ENCODE measurements at places on chromosomes 1 and 21. TPM values are rescaled to one million over a fixed set of nuclear protein-coding genes. Genes with fewer than 3 reads are reported as not detected.

Gene KCNK1
- 8.8 TPM for polyA plus RNA-seq

- no peak for DNase-seq
These were observed 148.1 kb upstream of the CTTNBP2NL start for GRCh38 chr1:112247961-112248360.

GRCh38 chr1:203101813-203102634 lies 16.2 kb upstream of the MYOG start:
- DNase-seq = no peak

Gene PLA2G2A
- polyA plus RNA-seq = 1,346 TPM

Gene LCE3E
- polyA plus RNA-seq = not detected

Gene FCN3
- 4.5 TPM for polyA plus RNA-seq

- DNase-seq = no peak
These were observed 19.5 kb downstream of the XKR8 start for GRCh38 chr1:27979151-27979858.

DNA sequence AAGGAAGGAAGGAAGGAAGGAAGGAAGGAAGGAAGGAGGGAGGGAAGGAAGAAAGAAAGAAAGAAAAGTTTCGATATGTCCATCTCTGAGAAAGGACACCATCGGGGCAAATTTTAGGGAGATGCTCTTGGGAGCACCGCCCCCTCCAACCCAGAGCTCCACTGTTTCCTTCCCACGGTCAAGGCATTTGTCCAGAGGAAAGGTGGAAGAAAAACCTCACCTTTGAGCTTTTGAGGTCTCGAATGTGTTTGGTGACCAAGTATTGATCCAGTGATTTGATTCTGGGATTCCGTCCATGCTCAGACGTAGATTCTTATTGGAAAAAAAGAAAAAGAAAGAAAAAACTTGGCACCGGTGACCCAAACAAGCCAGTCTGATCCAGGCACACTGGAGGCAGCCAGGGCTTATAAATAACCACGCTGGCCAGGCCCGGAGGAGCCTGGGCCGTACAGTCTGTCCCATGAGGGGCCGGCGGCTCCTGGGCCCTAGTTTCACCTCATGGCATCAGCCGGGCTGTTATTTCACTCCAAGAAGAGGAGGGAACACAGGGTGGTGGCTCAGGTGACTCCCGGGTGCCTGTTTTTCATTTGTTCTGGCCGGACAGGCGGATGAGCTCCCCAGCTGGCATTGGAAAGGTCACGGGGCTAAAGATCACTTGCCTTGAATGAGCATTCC lies 36.1 kb upstream of the SLC25A33 start:
- DNase-seq = no peak

GRCh38 chr1:247456914-247457639 lies 827 bp downstream of the OR2B11 start:
- DNase-seq = no peak

DNA sequence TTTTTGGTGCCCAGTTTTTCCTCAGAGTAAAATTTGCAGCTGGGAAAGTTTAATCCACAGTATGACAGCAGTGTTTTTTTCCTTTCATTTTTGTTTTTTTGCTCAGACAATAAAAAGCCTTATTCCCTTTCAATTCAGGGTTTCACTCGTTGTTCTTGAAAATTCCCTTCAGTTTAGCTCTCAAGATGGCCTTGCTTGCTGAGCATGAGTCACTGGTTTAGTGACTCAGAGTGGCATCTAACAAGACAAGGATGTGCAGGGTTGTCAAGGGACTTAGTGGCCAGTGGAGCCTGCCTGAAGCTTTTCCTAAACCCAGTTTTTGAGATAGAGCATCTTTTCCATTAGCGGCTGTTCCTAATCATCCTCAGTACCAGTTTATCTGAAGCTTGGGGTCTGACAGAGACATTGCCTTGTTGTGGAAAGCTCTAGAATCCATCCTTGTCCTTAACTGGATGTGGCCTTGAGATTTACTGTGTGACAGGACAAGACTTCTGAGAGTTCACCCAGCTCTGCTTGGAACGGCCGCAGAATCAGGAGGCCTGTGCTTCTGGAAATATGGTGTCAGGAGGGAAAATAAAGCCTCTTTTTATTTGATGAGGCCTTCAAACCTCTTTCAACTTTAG lies 48.4 kb upstream of the DNAJC6 start:
- DNase-seq = no peak

DNA sequence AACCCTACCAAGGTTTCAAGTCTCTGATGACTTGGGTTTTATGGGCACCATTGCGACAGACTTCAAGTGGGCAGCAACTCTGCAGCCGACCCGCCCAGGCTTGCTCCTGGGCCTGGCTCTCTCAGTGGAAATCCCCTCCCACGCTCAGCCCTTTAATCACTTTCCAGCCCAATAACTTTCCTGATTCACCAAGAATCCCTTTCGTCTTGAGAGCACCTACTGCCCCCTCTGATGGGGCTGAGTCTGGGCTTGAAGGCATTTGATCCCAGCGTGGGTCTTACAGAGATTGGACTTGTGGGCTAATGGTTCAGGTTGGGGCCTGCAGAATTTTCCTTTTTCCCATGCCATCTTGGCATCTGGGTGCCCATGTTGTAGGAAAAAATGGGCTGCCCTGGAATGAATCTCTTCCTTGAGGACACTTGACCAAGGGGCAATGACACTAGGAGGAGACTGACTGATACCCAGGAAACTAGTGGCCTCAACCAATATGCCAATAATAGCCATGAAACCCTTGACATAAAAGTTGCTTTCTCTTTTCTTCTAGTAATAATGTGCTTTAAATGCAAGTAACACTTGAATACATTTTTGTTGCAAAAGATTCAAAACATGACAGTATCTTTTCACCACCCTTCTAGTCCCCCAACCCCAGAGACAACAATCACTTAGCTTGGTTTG lies 7.8 kb upstream of the PHLDA3 start:
- no peak for DNase-seq

Gene ANKRD45
- 0.32 TPM for polyA plus RNA-seq

Gene PRKAA2
- 2.7 TPM for polyA plus RNA-seq

- DNase-seq = no peak
These were observed 389.7 kb downstream of the NCAM2 start for GRCh38 chr21:21387916-21388315.

DNA sequence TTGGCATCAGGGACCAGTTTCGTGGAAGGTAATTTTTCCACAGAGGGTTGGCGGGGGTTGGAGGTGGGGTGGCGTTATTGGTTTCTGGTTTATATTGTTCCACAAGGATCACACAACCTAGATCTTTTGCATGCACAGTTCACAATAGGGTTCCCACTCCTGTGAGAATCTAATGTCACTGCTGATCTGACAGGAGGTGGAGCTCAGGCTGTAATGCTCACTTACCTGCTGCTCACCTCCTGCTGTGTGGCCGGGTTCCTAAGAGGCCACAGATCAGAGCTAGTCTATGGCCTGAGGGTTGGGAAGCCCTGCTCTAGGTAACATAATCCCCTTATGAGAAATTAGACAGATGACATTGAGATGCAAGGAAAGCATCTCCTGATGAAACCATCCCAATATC lies 12.6 kb downstream of the GBP5 start:
- DNase-seq = no peak

DNA sequence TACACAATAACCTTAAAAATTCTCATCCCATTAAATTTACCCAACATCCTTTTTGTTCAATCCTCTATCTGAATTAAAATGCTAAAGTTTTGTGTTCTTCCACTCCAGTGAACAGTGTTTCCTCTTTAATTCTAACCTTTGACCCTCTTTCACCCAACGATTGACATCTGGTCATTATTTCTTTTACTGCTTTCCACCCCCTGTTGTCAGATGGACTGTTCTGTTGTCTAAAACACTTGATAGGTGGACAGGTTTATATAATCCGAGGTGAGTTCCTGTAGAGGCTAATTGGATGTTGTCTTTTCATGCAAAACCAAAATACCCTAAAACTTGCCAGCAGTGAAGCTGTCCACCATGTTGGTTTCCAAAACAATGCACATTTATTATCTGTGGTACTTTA lies 73.4 kb upstream of the SERTAD4 start:
- DNase-seq = no peak

Gene LRRC71
- polyA plus RNA-seq = not detected

Gene CLCNKB
- 0.10 TPM for polyA plus RNA-seq

DNA sequence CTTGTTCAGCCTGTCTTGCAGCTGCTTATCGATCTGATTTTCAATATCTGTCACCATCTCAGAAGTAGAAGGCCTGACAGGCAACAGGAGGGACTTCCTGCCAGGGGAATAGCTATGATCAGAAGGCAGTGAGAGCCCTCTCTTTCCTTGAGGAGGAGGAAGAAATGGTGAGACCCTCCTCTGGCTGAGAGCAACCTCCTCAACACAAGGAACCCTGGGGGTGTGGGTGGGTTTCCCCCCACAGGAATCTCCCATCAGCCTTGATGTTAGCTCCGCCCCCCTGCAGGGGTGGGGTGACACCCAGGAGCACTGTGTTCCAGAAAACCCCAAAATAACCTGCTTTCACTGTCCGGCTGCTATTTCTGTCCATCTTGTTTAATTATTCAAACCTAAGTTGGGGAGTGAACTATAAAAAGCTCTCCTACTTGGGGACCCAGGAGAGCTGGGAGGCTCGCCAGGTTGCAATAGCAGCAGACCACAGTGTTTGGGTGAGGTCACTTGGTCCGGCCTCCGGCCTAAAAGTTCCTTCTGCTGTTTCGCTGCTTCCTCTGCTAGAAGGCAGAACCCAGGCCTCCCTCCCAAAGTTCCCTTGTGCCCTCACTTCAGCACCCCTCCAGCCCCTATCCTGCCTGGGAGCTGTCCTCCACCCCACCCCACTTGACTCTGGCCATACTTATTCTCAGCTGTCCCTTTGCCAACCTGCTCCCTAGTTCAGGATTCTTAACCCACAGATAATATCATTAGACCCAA lies 7.8 kb upstream of the MEF2D start:
- no peak for DNase-seq

DNA sequence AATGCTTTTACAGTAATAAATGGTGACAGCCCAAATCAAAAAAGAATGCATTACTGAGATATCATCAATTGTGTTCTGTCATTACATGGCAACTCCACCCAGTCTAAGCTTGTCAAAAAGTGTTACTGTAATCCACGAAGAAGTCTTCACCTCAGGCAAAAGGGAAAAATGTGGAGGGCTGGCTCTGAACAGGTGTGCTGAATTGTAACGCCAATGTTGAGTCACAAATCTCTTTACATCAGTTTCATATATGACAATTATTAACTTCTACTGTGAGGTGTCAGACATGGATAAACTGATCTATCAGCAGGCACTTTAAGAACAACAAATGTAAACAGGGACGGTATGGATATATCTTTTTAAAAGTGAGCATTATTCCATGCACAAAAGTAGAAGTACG lies 98.5 kb upstream of the DMRTA2 start:
- DNase-seq = no peak

Gene TMEM240
- polyA plus RNA-seq = 31.0 TPM

- DNase-seq = no peak
These were observed 10.3 kb downstream of the CAP1 start for GRCh38 chr1:40050863-40051262.

- peak; percentile 94 for DNase-seq
These were observed at the start of gene OLFML3 for GRCh38 chr1:113978863-113979702. Gene OLFML3 (plus strand): TSS chr1:113979474. CDS start chr1:113979517, 43 bp downstream.

DNA sequence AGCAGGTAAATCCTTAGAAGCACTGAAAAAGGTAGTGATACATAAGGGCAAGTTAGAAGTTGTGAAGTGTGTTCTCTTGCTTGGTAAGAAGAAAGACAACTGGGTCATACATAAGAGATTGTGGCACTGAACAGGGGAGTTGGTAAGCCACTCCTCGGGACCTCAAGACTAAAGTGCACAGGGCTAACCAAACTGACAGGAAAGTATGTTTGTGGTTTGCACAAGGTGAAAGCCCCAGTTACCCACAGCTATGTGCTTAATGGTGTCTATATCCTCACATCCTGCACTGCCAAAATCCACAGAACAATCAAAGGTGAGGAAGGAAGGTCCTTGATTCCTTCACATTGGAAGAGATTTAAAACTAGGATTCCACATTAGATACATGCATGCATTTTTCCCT lies 276.5 kb downstream of the DNM3 start:
- DNase-seq = no peak

Gene UBXN10
- 3.2 TPM for polyA plus RNA-seq

DNA sequence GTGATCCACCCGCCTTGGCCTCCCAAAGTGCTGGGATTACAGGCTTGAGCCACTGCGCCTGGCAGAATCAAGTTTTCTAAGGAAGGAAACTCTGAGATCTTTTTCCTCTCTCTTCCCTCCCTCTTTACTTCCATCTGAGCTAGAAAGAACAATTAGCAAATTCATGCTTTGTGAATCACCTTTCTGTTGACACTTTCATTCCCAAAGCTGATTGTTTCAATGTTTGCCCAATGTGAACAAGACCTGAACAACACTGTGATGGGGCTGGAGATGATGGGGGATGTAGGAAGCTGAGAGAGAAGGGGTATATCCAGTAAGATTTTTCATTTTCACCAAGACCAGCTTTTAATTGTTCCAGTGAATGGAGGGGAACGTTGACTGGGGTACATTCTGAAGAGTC lies 5.7 kb upstream of the TENT5B start:
- DNase-seq = no peak

DNA sequence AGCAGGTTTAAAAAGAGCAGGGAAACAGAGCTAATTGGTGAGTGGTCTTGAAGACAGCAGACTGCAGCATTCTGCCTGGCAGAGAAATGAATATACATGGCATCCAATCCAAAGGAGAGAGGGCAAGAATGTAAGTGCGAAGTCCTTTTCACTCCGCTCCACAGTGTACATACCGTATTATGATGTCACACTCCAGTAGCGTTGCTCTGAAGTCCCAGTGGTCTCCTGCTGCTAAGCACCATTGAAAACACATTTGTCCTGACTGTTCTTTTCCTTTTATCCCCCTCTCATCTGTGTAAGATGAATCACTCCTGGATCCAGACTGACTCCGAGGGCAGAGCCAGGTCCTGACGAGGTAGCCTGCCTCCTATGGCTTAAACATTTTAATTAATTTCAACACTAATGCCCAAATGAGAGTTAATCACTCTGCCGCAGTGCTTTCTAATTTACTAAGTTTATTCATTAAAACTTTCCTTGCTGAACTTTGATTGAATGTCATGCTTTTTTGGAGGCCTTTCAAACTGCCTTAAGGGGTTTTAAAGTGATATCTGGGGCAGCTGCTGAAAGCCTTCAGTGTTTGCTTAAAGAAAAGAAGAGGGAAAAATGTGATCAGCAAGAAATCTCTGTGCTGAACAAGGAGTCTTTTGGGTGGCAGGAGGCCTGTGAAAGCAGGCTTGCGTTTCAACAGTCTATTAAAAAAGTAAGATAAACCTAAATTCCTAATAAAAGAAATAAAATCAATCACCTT lies 227.2 kb downstream of the ATG4C start:
- DNase-seq = no peak

Gene SEC16B
- polyA plus RNA-seq = 2.7 TPM

Gene ITLN2
- 0.37 TPM for polyA plus RNA-seq

DNA sequence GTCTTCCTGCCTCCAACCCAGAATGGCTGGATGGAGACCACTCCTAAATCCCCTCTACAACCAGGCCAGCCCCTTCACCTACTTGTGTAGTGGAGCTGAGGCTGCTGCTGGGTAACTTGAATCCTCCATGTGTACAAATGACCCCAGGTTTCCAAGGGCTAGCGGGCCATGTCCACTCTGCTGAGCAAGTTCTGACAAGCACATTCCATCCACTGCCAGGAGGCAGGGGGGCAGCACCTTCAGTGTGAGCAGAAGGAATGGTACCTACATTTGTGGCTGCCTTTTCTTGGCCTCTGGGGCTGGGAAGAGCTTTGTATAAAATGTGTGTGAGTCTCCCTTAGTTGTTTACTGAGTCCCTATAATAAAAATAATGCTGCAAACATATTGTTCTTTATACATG lies 14.5 kb downstream of the KIAA0040 start:
- no peak for DNase-seq

Gene COL11A1
- polyA plus RNA-seq = 2.7 TPM

GRCh38 chr1:46303872-46304326 lies 401 bp downstream of the UQCRH start:
- no peak for DNase-seq

Gene ESPN
- 0.53 TPM for polyA plus RNA-seq

- DNase-seq = no peak
These were observed 268.0 kb downstream of the TGFB2 start for GRCh38 chr1:218613105-218613504.

Data from urinary bladder (tissue), 4 donors.